ENCODE measurements at places on chromosomes 11 and 22.
A peak's percentile ranks its signal among the peaks of the same experiment; 100 is the strongest.

DNA sequence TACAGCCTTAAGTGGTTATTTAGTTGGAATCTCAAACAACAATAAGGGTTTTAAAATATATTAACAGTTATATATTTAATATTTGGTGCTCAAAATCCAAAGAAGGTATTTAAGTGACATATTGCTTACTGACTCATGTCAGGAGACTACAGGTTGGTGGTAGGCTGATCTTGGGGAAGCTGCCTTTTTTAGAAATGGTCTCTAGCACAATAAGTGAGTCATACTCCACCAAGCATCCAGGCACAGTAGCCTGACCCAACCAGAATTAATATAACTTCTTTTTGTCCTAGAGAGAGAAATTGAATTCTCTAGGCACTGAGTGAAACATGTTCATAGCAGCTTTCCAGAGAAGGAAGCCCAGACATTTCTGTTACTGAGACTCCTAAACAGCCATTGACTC, 868.5 kb upstream of the TENM4 start:
- no peak for DNase-seq

DNA sequence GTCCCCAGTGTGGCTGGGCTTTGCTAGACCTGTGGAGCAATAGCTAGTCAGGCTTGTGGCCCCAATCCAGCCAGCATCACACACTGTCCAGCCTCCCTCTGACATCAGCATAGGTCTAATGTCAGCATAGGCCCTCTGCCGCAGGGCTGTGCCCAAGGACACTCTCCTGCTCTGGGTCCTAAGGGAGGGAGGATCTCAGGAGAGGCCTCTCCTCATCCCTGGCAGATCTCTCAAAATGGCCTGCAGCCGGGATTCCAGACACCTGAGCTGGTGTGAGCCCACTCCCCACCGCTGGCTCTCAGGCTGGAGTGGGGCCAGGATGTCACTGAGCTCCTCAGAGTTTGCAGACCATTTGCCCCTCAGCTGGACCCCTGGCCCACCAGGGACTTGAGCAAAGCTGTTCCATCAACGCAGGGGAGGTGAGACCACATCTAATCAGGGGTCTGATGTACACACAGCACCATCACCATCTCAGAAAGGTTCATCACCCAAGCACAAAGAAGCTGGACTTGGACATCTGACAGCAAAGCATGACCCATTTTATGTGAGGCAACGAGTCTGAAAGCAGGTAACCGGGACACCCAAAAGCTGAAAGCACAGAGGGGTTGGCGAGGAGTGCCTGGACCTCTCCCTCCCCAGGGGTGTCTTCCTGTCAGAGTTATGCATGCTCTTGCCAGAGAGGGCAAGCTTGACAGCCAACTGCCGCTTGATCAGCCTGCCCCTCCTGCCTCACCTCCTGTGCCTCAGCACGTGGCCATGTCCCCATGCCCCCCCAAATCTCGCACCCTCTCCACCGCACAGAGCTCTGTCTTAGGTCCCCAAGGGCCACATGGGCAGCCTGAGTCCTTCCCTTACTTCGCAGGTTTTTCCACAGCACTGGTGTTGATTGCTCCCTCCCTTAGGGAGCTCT, 69.7 kb upstream of the SEPTIN5 start:
- DNase-seq: no peak

DNA sequence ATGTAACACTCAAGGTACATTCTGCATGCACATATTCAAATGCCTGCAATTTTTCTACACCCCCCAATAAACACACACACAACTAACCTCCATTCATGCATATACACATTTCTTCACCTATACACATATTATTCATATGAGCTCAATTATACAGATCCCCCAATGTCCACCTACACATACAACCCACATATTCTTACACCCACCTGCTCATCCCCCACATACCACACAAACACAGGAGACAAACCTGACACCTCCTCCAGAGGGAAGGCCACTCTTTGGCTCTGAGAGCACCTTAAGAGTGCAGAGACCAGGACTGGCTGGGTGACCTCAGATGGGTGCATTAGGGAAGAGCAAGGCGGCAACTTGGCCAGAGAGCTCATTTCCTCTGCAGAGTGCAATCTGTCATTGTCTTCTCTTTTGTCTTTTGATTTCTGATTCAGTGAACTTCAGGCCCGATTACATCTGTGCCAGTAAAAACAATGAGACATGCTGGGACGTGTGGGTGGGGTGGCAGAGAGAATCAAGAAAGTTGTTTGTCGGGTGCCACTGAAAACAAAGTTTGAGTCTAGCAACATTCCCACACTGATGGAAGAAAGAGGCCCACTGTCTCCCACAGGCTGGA, 208.4 kb downstream of the NXPE2 start:
- DNase-seq: no peak

- no peak for DNase-seq
Measured at GRCh38 chr11:27427183-27427980, 45.2 kb downstream of the LGR4 start.

DNA sequence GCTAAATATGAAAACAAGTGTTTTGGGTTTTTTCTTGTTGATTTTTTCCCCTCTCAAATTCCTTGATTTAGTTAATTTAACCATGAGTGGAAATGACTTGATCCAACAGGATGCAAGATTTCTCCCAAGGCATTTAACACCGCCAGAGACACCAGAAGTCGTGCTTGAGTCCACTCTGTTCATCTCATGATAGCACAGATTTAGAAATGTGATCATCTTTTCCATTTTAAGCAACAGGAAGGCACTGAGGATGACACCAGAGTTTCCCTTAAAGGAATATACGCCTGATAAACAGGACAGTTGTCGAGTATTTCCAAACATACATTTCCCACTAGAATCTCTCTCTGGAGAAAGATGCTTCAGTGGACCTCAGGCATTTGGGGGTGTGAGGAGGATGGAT, 318.7 kb downstream of the CADM1 start:
- no peak for DNase-seq

GRCh38 chr22:47633111-47633510, 870.7 kb downstream of the TBC1D22A start:
- no peak for DNase-seq

GRCh38 chr11:45751430-45751829, 53.5 kb upstream of the SLC35C1 start:
- DNase-seq: no peak

GRCh38 chr22:37214731-37215030, 2.4 kb upstream of the SSTR3 start:
- DNase-seq: no peak

GRCh38 chr11:60928563-60929001, 4.3 kb downstream of the TMEM132A start:
- no peak for DNase-seq

DNA sequence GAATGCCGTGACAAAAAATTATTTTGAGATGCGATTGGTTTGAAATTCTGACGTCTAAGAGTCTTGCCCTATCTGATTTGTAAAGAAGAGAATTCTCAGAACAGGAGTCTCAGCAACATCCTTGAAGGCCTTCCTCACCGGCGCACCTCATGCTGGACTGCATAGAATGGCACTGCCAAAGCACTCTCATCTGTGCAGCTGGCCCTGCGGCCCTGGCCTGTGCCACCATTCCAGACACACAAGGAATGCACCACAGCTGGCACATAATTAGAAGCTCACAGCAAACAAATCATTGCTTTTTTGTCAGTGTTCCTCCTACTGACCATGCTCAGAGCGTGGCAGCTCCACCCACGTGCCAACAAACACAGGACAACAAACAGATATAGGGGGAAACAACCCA, 166.0 kb downstream of the KIRREL3 start:
- DNase-seq: no peak

DNA sequence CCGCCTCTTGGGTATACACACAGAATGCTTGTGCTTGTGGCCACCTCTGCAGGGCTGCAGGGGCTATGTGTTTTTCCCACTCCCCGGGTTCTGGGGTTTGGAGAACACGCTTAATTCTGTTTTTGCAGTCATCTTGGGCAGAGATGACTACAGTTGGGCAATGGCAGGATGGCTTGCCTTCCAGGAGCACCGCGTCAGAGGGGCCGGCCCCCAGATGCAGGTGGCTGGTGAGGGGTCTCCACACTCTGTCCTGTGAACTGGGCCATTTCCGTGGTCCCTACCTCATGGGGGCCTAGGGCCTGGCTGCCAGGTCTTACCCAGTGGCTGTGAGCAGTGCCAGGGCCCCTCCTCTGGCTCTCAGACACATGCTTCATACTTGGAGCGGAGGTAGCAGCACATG, 68.3 kb downstream of the CTTN start:
- no peak for DNase-seq

GRCh38 chr11:30585125-30585891, 845 bp downstream of the MPPED2 start:
- no peak for DNase-seq

GRCh38 chr11:64333556-64333955, 6.4 kb upstream of the CCDC88B start:
- DNase-seq: no peak

- DNase-seq: no peak
Measured at GRCh38 chr11:95883381-95883780, 40.5 kb downstream of the MTMR2 start.

- DNase-seq: peak; percentile 92
Measured at GRCh38 chr11:62753736-62754603, at the start of gene ZBTB3. ZBTB3 (minus strand) TSS chr11:62754160; CDS start chr11:62753664, 496 bp downstream.

DNA sequence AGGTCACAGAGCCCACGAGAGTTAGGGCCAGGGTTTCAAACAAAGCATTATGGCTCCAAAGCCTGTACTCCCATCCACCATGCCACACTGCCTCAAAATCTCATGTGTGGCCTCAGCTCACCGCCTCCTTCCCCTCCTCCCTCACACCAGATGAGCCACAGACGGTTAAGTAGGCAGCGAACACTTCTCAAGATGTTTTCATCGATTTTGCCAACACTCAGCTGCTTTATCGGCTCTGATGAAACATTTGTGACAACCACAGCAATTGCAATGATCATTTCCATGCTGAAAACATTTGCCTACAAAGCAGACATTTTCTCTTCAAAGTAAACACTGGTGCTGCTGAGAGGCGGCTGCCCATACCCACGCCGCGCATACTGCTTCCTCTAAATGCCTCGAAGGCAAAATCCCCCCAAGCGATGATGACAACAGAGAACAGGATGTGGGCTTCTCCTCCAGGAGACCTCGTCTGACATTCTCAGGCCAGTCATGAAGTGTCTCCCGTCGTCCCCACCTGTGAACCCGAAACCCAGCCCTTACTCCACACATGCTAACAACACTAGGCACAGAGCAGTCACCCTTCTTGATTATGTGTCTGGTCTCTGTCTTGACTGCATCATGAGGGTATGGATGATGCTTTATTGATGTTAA, 599.2 kb downstream of the SOX6 start:
- DNase-seq: no peak

DNA sequence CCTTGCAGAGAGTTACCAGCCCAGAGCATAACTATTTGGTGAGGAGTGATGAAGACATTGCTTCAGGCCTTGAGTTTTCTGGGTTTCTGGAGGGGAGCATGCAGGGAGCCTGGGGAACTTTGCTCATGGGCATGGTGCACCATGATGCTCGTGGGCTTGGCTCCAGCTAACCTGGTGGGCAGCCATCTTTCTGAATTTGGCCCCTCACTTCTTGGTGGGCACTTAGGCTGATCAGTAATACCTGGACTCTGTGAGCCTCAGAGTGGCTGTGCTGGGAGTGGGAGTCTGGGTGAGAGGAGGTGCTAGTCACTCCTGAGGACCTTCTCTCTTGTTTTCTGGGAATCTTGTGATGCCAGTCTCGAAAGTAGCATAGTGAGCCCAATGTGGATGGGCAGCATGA, 30.6 kb downstream of the AMPD3 start:
- no peak for DNase-seq

DNA sequence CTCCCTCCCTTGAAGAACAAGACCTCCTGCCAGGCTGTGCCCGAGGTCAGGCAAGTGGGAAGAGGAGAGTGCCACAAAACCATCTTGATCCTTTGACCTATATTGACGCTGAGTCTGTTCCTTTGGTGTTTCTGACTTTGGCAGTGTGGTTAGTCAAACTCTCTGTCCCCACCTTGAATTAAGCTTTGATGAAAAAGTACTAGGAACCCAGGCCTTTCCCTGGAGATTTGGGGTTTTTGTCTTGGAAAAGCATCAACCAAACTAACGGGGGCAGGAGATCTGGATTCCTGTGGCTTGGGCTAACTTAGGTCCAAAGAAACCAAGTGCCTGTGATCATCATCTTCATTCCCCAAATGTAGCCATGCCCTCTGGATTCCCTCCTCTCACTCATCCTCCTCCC, 40.4 kb downstream of the ARFGAP2 start:
- no peak for DNase-seq

DNA sequence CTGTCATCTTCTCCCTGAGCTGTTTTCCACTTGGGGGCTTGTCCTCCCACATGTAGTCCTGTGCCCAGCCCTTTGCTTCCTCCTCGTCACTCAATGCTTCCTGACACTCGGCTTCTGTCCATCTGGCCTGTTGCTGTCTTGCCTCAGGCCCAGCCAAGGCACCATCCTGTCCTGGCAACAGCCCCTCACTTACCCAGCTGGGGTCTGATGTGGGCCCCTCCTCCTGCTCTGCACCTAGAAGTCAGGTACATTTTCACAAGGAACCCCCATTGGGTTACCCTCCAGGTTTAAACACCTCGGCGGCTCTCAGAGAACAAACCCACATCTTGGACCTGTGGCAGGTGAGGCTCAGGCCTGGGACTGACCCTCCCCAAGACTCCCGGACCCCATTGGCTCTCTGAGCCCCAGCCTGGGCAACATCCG, 784.8 kb downstream of the TBC1D22A start:
- no peak for DNase-seq

DNA sequence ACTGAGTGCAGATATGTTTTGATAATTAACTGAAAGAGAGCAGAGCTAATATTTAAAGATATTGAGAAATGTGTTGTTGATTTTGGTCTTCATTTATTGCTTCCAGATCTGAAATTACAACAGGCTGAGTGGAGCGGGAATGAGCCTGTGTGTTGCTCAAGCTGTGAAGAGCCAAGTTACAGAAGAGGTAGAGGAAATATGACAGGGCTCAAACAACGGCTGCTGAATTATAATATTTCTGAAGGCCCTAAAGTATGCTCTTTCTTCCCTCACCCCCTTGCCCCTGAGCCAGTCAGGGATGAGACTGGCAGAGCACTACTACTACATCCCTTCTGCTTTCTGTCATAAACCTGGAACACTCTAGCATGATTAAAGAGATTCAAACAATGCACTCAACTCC, 115.6 kb downstream of the FANCF start:
- no peak for DNase-seq

- DNase-seq: no peak
Measured at GRCh38 chr11:35115688-35116030, 23.3 kb upstream of the CD44 start.

DNA sequence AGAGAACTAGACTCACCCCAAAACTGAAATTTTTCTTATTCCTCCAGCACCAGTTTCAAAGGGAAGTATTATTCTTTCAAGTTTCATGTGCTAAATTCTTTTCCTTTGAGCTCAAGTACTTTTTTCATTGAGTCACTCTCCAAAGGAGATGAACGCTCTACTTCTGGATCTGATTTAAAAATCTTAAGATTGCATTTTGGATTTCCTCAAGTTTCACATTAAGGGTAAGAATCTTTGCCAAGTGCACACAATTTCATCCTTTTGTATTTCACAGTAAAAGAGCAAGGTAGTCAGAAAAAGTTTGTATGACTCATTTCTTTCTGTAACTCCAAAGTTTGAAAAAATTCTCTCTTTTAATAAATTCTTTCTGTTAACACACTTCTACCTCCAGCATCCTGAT, 435.5 kb downstream of the RAB38 start:
- DNase-seq: no peak

Measured in activated CD8-positive, alpha-beta memory T cell treated with anti-CD3 and anti-CD28 coated beads for 4 hours (primary cell).